ENCODE measurements at places on chromosomes 4 and X.
A peak's percentile ranks its signal among the peaks of the same experiment; 100 is the strongest.

GRCh38 chrX:64198036-64198435, 7.5 kb downstream of the AMER1 start:
- DNase-seq = no peak

- no peak for DNase-seq
Observed at GRCh38 chr4:137069473-137069872, 462.8 kb downstream of the PCDH18 start.

- no peak for DNase-seq
Observed at GRCh38 chr4:120139392-120139791, 72.7 kb upstream of the MAD2L1 start.

GRCh38 chr4:181416966-181417365, 826.2 kb upstream of the TENM3 start:
- DNase-seq = no peak

- no peak for DNase-seq
Observed at GRCh38 chr4:185535612-185536410, 504 bp upstream of the PDLIM3 start.

DNA sequence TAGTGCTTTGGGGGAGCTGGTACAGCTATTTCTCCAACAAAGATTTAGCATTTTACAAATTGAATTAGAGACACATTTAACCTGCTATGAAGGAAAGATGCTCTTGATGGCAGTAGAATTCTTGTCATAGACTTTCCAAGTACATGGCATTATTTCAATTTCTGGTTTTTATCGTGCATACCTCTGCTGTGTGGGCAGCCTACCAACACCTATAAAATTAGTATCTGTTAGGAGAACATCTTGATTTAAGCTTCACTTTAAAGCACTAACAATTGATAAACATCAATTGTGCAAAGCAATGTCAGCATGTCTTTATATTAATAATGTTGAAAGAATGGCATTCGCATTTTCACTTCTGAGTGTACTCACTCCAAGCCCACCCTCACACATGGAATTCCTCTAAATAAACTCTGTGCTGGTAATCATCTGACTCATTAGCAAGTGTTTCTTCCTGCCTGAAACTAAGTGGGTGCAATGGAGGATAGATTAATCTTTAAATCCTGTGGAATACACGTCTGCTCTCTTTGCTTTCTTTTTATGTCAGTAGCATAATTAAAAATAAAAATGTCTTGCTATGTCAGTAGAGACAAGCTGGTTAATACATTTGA, 279.8 kb upstream of the MAGEB18 start:
- no peak for DNase-seq

GRCh38 chrX:140526171-140526570, 21.3 kb upstream of the SOX3 start:
- DNase-seq = no peak

- no peak for DNase-seq
Observed at GRCh38 chrX:39220952-39221351, 419.7 kb downstream of the MID1IP1 start.

- DNase-seq = no peak
Observed at GRCh38 chrX:49192722-49193328, 6.7 kb upstream of the PRICKLE3 start.

- no peak for DNase-seq
Observed at GRCh38 chr4:82247171-82247570, 126.6 kb downstream of the HNRNPD start.

DNA sequence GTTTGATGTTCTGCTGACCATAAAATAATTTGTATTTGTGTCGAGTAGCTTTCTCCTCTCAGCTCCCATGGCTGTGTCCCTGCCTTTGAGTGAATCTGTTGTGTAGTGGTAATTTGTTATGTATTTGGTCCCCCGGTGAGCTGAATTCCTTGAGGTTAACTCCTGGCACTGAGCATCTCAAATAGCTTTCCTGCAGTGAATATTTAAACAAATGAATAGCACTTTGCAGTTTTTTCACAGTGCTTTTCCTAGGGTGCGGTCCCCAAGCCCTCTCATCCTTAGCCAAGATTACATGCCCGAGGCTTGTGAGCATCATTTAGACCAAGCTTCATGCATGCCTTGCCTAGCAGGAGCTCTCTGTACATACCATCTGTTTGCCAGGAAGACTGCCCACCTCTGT, 74.2 kb downstream of the CLDN34 start:
- DNase-seq = no peak

GRCh38 chr4:5795580-5795979, 84.6 kb downstream of the EVC start:
- no peak for DNase-seq

GRCh38 chr4:81130569-81130968, 84.5 kb downstream of the PRKG2 start:
- no peak for DNase-seq

DNA sequence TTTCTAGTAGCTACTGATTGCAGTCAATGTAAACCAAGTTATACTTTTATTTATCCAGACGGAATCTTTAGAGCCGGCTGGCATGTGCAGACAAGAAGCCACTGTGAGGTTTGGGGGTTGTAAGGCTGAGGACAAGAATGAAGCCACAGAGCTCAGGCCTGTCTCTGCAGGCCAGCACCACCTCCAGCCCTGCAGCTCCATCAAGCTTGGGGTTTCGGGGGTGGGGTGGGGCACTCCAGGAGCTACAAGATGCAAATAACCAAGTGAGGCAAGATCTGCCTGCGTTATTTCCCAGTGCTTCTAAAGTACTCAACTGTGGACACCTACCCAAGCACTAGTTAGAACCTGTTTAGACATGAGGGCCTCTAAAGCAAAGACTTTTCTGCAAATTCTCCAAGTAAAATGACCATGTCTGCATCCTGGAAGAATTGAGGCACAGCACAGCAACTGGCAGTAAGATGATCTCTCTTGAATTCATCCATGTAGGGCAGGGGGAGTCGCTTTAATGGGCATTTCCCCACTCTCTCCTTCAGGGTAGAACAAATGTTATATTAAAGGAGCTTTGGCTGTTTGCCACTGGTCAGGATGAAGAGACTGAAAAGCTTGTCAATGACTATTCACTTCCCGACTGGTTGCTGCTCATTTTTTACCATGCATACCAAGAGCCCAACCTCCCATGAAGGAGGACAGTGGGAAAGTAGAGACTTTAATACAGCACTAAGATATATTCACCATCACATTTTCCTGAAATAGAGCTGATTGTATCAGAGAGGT, 222.5 kb downstream of the MGST2 start:
- no peak for DNase-seq

GRCh38 chr4:138599965-138600364, 357.8 kb upstream of the SLC7A11 start:
- DNase-seq = no peak

DNA sequence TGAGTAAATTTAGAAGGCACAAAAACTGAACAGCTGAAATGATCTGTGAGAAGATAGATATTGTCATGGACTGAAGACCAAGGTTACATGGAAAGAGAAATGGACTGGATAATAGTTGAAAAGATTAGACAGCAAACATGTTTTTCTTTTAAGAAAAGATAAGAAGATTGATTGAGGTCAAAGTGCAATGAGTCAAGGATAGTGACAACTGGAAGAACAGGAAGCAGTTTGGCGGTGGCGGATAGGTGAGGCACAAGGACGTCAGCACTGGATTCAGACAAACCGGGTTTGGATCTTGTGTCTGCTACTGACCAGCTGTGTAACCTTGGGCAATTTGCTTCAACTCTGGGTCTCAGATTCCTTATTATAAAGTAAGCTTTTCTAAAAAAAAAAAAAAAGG, 2.0 kb upstream of the HPGD start:
- no peak for DNase-seq

- DNase-seq = no peak
Observed at GRCh38 chr4:174244441-174244840, 39.0 kb downstream of the FBXO8 start.

GRCh38 chrX:40153345-40154249, 55.8 kb upstream of the BCOR start:
- no peak for DNase-seq

DNA sequence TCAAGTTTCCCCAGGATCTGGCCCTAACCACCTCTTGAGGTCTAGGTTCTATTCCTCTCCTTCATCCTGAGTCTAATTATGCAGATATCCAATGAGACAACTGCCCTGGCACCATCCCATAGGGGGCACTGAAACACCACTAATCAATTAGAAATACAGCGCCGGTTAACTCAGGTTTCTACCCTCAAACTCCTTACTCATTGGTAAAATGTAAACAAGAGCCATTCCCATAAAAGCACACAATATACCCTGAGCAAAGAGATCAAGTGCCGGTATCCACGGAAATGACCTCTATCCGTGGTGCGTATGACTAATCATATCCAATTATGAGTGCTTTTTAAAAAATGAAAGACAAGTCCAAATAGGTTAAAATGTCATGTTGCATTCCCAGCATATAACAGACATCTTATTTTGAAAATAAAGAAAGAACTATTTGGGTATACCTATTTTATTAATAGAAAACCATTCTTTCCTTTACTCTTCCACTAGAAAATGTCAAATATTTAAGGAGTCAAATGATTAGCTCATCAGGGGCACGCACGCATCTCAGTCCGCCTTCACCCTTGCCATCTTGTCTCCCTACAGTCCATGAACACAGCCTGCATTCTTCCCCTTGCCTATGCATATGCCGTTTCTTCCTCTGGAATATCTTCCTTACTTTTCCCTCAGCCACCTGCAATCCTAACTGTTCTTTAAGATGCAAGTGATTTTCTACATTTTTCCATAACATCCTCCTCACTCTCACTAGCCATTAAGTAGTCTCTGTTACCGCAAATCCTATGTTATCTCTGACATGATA, 141.1 kb downstream of the MAML3 start:
- DNase-seq = peak; percentile 20

GRCh38 chr4:159435561-159436023, 332.7 kb downstream of the RAPGEF2 start:
- DNase-seq = no peak

DNA sequence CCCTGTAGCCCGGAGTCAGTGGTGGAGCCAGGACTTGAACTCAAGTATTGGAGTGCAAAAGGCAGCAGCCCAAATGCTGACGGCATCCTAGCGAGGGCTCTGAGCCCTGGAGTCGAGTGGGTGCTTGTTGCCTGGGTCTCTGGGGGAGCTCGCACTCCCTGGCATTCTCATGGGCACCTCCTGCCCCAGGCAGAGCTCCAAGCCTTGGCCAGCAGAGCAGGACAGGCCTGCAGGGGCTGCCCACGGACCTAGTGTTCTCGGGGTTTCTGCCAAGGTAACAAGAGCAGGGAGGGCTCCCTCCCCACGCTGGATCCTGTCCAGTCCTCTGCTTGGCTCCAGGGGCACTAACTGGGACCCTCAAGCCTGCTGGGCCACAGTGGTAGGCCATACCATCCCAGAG, 17.6 kb upstream of the WFS1 start:
- no peak for DNase-seq

- DNase-seq = no peak
Observed at GRCh38 chrX:152913910-152914309, 16.0 kb downstream of the ZNF185 start.

- DNase-seq = no peak
Observed at GRCh38 chrX:125293850-125294780, 25.6 kb upstream of the TEX13C start.

GRCh38 chr4:78337244-78338020, 214.1 kb upstream of the ANXA3 start:
- no peak for DNase-seq

DNA sequence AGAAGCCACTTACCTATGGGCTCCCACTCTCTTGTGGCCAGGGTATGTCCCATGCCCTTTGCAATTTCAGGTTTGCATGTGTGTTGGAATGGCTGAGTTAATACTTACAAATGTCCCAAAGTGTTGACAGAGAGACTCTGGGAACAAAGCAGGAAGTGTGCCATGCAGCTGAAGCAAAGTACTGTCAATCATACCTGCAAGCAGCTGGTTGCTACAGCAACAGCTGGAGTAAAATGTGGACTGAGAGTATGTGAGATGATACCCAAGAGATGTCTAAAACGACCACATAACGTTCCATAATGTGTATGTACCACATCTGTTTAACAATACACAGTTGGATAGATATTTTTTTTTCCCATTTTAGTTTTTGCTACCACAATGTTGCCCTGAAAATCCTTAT, 82.8 kb upstream of the CAMK2D start:
- DNase-seq = no peak

GRCh38 chr4:107035819-107036583, at the start of gene DKK2:
Gene DKK2, minus strand, starts transcription at chr4:107036313. Its CDS starts 722 bp downstream, at chr4:107035591.
- no peak for DNase-seq

GRCh38 chrX:11108253-11108941, 2.7 kb upstream of the HCCS start:
- no peak for DNase-seq

DNA sequence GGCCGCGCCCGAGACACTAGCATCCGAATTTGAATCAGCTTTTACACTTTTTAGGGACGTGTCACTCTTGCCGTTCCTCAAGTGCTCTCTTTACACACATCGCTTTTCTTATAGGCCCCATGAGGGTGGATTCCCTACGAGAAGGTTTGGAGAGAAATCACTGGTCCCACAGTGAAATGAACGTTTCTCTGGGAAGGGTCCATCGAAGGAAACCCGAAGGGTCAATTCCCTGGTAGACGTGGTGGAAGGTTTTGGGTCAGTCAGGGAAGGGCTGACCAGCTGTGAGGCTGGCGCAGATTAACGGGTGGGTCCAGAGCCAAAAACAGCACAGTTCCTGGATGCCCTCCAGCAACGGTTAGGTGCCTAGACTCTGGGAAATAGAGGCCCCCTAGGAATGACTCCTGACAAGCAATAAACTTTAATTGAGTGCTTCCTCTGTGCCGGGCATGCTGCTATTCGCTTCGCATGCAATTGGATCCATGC, 35.9 kb downstream of the ETDC start:
- peak; percentile 66 for DNase-seq

GRCh38 chrX:110060846-110061537, 58.1 kb downstream of the TMEM164 start:
- no peak for DNase-seq

- DNase-seq = no peak
Observed at GRCh38 chr4:27149541-27150212, 289.0 kb downstream of the STIM2 start.

DNA sequence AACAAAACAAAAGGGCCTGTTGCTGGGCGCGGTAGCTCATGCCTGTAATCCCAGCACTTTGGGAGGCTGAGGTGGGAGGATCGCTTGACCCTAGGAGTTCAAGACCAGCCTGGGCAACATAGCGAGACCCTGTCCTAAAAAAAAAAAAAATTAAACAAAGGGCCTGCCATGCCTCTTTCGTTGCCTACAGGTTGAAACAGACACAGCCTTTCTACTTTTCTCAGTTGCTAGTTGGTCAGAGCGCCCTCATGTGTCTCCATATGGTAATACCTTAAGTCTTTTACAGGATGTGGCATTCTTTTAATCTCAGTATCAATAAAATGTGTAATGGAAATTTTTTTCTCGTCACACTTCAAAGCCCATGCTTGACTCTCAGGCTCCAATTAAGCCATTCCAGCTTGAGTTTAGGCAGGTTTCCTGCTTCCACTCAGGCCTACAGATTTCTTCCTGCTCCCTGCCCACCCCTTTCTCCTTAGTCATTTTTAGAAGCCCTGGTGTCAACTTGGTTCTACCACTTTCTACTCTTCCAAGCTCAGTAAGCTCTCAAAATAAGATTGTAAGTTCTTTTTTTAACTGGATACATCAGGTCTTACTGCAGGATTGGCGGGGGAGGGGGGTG, 4.6 kb upstream of the SOWAHD start:
- DNase-seq = no peak

- DNase-seq = no peak
Observed at GRCh38 chr4:48203819-48204218, 65.8 kb downstream of the TEC start.

GRCh38 chr4:7423391-7423790, 11.3 kb downstream of the PSAPL1 start:
- DNase-seq = no peak

- no peak for DNase-seq
Observed at GRCh38 chr4:140137671-140138070, 16.3 kb downstream of the MAML3 start.
